ENCODE measurements at places on chromosomes 2 and 18. TPM values are rescaled to one million over a fixed set of nuclear protein-coding genes. Genes with fewer than 3 reads are reported as not detected.

DNA sequence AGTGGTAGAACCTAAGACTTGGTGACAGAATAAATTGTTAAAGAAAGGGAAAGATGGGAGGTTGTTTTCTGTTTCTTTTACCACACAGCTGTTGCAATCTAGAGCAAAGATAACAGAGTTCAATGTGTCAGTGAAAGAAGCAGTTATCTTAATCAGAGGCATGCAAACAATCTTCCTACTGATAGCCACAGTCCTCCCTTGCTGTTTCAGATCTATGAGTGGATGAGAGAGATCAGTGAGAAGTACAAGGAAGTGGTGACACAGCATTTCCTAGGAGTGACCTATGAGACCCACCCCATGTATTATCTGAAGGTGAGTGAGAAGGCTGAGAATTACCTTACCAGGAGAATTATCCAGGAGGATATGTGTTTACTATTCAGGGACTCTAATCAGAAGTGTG, 15.9 kb downstream of the CPO start:
- no peak for DNase-seq

ITGAV gene
- 37.5 TPM for total RNA-seq

SERPINB13 gene
- 0.41 TPM for total RNA-seq

- no peak for DNase-seq
Measured at GRCh38 chr2:186126181-186126580, 359.9 kb upstream of the ZC3H15 start.

GRCh38 chr2:211351987-211352386, 795.6 kb downstream of the CPS1 start:
- DNase-seq: peak; percentile 3

PLB1 gene
- total RNA-seq: 1.2 TPM

SCN2A gene
- total RNA-seq: 160 TPM

DNA sequence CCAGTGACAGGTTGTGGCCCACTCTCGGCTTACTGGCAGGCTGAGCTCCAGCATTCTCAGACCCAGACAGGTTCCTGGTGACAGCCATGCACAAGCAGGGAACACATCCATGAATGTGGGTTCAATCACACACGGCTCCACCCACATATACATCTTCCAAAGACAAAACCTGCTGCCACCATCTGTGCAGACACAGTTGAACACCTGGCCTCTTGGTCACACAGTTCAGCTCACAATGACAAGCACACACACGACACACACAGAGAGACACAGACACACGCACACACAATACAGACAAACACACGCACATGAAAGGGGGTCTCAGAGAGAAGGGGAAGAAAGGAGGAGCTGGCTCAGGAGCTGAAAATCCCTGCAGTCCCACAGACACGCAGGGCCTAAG, 32.1 kb upstream of the PTMA start:
- no peak for DNase-seq

GGCX gene
- total RNA-seq: 22.4 TPM

SLC11A1 gene
- 0.82 TPM for total RNA-seq

DNA sequence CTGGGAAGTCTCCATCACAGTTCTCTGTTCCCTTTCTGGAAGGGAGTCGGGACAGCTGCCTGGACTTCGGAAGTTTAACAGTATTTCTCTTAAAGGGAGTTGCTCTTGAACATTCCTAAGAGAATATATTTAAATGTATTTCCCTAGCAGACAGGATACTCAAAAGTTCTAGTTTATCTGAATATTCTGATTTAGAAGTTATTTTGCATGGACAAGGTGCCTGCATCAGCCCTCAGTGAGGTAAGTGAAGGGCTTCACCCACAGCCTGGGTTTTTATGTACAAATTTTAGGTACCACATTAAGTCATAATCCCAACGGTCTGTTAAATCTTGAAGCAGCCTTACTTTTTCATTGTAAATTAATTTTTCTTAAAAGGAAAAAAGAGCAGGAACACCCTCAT, 65.1 kb upstream of the REV1 start:
- no peak for DNase-seq

SCTR gene
- total RNA-seq: 0.82 TPM

GRCh38 chr2:233460726-233461441, 105.7 kb downstream of the USP40 start:
- DNase-seq: no peak

PLGLB1 gene
- 9.4 TPM for total RNA-seq

DNA sequence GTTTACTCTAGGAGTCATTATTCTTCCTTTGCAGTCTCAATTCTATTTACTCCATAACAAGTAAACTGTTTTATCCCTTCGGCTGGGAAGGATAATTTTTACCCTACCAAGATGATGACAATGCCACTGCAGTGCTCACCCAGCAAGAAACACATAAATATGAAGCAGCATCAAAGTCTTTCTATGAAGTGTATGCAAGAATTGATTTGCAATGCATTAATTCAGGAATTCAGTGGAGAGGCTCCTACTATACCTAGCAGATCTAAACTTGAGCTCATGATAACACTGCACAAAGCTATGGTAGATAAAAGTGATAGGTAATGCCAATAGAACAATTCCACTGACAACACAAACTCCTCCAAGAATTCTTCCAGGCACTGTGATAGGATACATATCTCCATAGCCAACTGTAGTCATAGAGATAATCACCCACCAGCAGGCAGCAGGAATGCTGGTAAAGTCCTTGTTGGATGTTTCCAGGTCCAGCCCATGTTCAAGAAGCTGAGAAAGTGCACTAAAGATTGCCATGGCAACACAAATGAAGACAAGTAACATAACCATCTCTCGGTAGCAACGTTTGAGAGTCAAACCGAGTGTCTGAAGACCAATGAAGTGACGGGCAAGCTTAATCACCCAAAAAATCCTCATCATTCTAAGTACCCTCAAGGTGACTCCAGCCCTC, 49.9 kb downstream of the KCNG3 start:
- no peak for DNase-seq

GAD1 gene
- total RNA-seq: 80.7 TPM

FABP1 gene
- not detected for total RNA-seq

- DNase-seq: no peak
Measured at GRCh38 chr2:233356546-233357308, 2.4 kb downstream of the DGKD start.
